ENCODE measurements at places on chromosomes 7 and 10.

DNA sequence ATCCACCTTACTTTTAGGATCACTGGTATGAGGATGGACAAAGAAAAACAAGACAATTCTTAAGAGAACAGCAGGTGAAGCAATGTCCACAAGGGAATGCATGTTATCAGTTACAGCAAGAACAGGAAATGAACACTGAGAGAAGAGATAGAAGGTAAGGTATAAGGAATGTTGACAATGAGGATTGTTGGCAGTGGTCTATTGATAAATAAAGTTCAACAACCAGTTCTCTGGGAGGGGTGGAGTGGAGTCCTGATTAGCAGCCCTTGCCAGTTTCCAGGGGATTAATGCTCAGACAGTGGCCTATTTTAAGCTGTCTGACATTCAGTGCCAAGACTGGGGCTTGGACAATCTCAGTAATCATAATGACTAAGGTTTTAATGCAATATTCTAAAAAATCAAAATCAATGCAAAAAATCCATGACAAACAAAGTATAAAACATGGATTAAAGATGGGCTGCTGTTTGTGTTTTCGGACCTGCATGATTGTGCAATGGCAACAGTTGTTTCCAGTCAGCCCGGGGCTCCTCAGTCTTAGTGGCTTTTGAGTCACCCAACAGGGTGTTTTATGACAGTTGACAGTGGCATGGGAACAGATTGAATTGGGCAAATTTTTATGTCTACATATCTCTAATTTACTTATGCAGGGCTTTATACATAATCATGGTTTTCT lies 13.8 kb upstream of the AKR1B1 start:
- no peak for DNase-seq

- DNase-seq, result no peak
Observed at GRCh38 chr10:72229261-72230251, 13.5 kb upstream of the ASCC1 start.

GRCh38 chr7:50346545-50347497 lies 42.3 kb downstream of the IKZF1 start:
- no peak for DNase-seq

GRCh38 chr10:79051766-79052165 lies 17.0 kb upstream of the ZMIZ1 start:
- DNase-seq, result no peak

- peak; percentile 75 for DNase-seq
Observed at GRCh38 chr7:1961701-1962276, 271.0 kb downstream of the MAD1L1 start.

GRCh38 chr7:27933671-27934565 lies 194.0 kb downstream of the TAX1BP1 start:
- DNase-seq, result no peak

DNA sequence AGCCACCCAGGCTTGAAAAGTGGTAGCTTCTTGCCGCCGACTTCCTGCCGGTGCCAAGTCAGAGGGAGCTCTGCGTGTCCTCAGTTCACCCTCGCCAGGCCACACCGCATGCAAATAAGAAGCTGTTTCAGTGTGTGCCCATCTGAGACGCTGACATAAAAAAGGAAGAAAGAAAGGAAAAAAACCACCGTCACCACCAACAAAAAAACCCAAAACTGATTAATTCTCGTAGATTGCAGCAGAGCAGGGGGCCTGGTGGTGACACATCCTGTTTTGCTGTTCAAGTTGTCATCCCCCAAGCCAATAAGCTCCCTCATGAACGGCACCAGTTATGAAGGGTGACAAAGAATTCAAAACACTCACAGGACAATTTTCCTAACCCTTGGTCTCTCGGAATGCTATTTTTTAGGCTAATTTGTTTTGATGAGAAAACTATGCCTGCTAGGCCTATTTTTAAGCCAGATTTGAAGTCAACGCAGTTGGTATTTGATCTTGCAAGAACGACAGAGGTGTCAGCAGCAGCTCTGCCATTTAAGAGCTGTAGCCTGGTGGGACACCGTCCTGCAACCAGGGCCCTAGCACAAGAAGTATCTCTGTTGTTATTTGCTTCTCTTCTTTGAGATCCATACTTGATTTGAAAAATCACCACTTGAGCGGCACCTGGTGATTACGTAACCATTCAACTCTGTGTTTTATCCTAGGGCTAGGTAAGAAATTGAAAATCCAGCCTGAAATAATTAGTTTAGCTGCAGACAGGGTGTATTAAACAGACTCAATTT lies 145.6 kb downstream of the PFKFB3 start:
- peak; percentile 84 for DNase-seq

DNA sequence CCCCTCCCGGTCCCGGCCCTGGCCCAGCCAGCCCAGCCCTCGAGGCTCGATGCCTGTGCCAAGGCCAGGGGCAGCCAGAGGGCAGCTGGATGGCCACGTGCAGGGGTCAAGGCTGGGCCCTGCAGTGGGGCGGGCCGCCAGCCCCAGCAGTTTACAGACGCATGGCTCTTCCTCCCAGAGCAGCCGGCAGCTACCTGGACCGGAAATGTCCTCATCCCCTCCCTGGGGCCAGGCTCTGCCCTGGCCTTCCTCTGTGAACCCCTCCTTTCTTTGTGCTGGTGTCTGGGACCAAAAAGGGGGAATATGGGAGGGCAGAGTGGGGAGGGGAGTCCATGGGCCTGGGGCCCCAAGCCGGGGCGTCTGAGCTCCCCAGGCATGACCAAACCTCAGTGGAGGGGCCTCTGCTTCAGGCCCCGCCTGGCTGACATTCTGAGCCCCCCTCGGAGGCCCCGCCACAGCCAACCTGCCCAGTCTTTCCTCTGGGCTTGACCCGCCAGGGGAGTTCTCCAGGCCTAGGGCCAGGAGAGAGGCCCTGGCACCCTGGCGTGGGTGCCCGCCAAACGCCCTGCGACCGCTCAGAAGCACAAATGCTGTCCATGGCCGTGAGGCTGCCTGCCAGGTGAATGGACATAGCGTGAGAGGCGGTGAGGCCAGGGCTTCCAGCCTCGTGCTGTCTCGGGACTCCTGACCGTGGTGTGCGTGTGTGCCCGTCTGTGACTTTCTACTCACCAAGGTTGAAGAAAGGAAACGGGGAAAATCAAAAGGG lies 24.7 kb upstream of the AMZ1 start:
- DNase-seq, result no peak

- peak; percentile 2 for DNase-seq
Observed at GRCh38 chr10:44952779-44953231, 6.8 kb upstream of the RASSF4 start.

DNA sequence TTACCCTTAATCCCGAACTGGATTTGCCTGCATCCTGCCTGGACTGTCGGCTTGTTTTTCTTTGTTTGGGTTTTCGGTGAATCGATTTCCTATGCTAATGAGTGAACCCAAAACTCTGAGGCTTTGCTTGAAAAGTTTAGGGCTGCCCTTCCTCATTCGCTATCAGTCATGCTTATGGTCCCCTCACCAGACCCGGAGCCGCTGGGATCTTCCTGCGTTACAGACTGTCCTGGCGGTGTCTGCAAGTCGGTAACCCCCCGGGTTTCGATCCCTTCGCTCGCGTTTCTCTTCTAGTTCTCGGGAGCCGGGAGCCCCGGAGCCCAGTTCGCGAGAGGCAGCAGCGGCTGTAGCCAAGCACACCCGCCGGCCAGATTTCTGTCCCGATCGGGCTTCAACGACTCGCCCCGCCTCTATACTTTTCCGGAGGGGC lies 2.2 kb downstream of the EMX2 start:
- DNase-seq, result no peak

DNA sequence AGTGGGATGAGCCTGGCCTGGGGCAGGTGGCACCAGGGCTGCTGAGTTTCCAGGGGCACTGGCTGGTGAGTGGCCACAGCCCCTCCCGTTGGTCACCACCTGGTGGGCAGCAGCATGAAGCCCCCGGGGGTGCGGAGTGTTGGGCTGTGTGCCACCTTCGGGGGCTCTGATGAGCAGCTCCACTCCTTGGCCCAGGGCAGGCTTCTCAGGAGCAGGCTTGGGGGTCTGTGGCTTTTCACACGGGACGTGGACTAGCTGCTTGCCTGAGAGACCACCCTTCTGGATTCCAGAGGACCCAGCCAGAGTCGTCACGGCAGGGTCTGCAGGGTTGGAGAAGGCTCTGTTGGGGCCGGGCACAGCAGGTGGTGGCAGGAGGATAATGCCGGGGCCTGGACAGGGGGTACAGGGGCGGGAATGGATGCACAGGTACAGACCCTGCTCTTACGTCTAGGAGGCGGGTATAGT lies 193.1 kb downstream of the ADARB2 start:
- DNase-seq, result no peak
